ENCODE measurements at places on chromosomes 16 and 17.

DNA sequence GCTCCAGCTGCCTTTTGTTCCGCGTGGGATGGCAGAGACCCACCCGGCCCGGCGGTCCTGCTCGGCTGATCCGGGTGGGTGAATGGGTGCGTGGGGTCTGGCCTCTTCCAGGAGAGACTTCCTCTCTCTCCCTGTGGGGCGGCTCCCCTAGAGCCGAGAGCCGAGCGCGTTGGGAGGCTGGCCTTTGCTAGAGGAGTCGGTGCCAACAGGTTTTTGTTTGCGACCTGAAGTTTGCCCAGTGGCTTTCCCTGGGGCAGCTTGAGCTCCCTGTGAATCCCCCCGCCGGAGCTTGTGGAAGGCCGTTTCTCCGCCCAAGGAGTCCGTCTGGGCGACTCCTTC lies 970 bp downstream of the EPN2 start:
- H3K27ac ChIP-seq = no peak overlapping the region
- peaks cover 11% of the 10 kb centered on the region for H3K4me1 ChIP-seq
- H3K27me3 ChIP-seq = peaks cover 11% of the 10 kb centered on the region
- H3K4me3 ChIP-seq = peak overlapping the region; percentile 74
- H3K36me3 ChIP-seq = no peaks in the 10 kb centered on the region

DNA sequence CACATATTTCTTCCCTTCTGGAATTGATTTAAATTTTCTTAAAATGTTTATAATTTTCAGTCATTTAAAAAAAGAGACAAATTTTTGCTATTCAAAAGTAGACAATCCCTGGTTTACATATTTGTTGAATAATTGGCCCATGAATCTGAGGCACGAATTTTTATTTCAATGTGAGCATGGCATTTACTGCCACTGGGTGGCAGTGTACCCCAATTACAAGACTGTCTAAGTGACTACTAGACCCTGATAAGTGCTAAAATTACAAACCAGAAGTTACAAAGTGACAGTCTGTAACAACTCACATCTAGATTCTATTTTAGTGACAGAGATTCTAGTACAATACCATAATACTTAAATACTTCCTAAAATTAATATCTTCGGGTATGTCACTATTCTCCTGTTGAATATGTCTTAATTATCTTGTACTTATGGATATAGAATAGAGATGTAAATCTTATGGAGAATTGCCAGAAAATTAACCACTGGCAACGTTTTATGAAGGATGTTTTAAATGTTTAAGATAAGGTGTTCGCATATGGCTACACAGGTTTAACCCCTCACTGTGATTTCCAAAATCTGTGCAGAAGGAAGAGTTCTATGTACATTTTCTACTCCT lies 235.8 kb downstream of the MAP2K4 start:
- DNase-seq = no peak
- H3K4me1 ChIP-seq = no peaks in the 10 kb centered on the region
- no peak overlapping the region for H3K27ac ChIP-seq
- no peak overlapping the region for H3K4me3 ChIP-seq
- H3K27me3 ChIP-seq = no peaks in the 10 kb centered on the region
- no peaks in the 10 kb centered on the region for H3K36me3 ChIP-seq

DNA sequence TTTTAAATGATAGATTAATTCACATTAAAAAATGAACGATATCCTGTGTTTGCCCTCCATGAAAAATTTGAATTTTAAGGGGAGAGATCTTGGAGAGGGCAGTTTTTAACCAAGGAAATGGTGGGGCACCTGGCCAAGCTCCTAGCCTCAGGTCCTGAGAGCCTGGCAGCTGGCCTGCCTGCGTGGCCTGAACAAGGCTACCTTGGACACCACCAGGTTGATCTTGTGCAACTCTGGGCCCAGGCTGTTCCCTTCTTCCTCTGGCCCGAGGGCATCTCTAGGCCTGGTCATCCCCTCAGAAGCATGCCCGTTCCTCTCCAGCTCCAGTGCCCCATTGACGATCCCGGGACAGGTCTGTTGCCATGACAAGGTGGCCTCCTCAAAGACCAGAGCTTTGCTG lies 33.4 kb upstream of the LONP2 start:
- no peak for DNase-seq
- H3K4me3 ChIP-seq = no peak overlapping the region
- H3K27ac ChIP-seq = no peak overlapping the region
- H3K36me3 ChIP-seq = no peaks in the 10 kb centered on the region

DNA sequence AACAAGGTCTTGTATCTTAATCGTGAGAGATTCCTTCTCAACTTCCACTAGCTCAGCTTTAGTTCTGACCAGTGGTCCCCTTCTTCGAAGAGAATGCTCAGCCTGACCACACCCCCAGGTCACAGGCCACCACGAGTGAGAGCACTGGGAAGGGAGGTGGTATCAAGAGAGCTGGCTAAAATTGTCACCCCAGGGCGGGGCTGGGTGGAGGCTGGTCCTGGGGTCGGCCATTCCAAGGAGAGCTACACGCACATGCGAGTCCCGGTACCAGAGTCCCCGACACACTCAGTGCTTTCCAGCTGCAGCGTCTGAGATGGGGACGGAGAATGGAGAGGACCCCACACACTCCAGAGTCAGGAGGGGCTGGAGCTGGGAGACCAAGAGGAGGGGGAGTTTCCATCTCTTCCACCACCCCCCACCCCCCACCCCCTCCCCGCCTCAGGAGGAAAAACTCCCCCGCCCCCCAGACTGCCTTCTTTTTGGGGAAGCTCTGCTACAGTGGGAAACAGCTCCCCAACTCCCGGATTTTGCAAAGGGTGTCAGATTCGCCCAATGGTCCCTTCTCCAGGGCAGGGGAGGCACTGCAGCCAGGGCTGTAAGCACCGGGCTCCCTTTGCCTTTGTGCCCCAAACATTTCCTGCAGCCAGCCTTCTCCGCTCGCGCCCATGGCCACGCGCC lies 1.6 kb downstream of the C1QL1 start:
- peaks cover 81% of the 10 kb centered on the region for H3K27me3 ChIP-seq
- H3K4me3 ChIP-seq = no peak overlapping the region
- H3K36me3 ChIP-seq = no peaks in the 10 kb centered on the region
- DNase-seq = no peak
